ENCODE measurements at places on chromosomes 12 and 14. TPM values are rescaled to one million over a fixed set of nuclear protein-coding genes. Genes with fewer than 3 reads are reported as not detected.

DNA sequence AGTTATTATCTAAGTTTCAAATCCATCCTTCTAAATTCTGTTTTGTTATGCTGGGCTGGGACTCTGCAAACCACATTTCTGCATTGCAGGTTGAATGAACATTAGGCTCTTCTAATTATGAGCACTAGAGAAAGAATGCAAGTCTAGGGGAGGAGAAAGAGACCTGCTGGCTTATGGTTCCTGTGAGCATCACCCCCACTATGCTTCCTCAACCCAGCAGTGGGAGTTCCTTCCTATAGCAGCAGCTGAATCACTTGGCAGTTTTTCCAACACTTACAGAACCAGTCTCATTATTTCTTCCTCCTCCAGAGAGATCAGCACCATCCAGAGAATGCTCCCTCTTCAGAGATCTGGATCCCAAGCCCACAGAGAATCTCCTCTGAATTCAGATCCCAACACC lies 297.7 kb upstream of the CLEC14A start:
- H3K27me3 ChIP-seq = no peaks in the 10 kb centered on the region
- DNase-seq = no peak
- no peaks in the 10 kb centered on the region for H3K36me3 ChIP-seq
- peaks cover 3% of the 10 kb centered on the region for H3K4me1 ChIP-seq

DNA sequence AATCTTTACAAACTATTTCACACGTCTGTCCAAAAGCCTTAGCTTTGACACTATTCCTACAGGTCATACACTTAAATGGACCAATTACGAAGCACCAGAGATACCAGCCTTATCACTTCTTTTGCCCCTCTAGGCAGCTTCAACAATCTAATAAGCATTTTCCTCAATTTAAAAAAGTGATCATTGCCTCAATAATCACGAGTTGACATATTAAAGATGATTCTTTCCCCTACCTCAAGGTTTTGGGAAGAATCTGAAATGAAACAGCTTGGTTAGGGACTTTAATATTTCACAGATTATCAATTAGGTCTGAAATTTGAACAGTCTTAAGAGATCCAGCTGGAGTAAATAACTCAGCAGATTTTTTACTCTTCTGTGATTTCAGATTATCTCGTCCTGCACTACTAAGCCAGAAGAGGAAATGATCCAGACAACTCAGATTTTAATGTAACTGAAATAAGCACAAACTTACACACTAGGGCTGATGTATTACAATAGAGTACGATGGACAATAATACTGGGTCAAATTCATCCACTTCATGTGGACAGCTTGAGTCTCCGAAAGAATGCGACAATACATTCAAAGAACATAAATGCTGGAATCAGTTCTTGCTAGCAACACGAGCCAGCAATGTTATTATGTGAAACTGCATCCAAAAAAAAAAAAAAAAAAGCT lies 15.9 kb downstream of the UBE2N start:
- H3K27me3 ChIP-seq = no peaks in the 10 kb centered on the region
- H3K4me3 ChIP-seq = no peak overlapping the region
- peak overlapping the region; percentile 64 for H3K27ac ChIP-seq
- peaks cover 69% of the 10 kb centered on the region for H3K4me1 ChIP-seq

- H3K27me3 ChIP-seq = no peaks in the 10 kb centered on the region
- no peak overlapping the region for H3K4me3 ChIP-seq
- no peak for DNase-seq
Observed at GRCh38 chr14:80669426-80669825, 272.1 kb downstream of the CEP128 start.

Gene TTC9
- total RNA-seq = 4.6 TPM

Gene LRTM2
- not detected for total RNA-seq
